ENCODE measurements at places on chromosomes 2 and 18. TPM values are rescaled to one million over a fixed set of nuclear protein-coding genes. Genes with fewer than 3 reads are reported as not detected.

DNA sequence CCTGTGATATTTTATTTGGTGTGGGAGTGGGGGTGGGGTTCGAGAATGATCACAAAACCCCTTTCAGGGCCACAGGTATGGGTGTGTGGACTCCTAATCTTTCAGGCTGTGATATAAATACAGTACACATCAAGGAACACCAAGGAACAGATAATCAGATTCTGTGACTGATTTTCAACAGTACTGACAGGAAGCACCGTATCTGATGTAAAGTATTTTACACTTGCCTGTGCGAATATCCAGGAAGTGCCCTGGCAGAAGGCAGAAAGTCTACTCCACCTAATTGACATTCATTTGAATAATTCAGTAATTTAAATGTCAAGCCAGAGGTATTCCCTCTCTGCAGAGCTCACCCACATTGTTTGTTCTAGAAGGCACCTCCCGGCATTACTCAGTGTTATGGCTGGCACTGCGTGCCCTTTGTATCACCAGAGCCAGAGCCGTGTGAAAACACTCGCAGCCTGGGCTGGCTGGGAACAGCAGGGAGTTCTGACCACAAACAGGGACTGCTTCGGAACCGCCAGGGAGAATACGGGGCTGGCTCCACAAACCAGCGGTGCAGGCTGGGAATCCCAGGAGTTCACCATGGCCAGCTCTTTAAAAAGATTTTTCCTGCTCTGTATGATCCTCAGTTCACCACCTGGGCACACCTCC is 91.8 kb downstream of the ACVR1 start:
- DNase-seq: peak; percentile 55

DNA sequence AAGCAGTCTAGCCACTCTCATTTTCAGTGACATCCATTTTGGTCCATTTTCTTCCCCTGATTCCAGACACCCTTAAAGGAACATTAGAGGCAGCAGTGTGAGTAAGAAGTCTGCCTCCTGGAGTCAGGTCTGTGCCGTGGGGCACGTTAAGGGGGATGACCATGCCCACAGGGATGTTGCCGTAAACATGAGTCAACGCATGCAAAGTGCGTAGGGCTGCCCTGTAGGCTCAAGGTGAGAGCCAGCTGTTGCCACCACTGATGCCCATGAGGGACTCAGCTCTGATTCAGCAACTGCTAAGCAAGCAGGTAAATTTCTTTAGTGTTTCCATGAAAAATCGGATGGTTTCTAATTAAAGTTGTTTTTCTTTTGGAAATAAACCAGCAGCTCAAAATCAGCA is 61.4 kb upstream of the TFCP2L1 start:
- no peak for DNase-seq

DNA sequence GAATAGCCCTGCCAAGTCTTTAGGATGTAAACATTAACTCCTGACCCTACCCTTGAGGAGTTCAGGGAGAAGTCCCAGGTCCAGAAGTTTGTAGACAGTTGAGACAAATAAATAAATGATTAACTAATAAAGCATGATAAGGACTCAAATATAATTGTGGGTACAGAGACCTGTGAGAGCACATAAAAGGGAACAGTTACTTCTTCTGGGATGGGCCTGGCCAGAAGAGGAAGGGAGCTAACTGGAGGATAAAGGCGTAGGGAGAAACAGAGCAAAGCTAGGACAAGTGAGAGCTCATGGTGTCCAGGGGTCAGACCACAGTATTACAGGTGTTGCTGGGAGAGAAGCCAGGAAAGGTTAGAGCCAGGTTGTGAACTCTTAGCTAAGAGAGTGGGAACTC is 3.0 kb downstream of the LCLAT1 start:
- no peak for DNase-seq

DNA sequence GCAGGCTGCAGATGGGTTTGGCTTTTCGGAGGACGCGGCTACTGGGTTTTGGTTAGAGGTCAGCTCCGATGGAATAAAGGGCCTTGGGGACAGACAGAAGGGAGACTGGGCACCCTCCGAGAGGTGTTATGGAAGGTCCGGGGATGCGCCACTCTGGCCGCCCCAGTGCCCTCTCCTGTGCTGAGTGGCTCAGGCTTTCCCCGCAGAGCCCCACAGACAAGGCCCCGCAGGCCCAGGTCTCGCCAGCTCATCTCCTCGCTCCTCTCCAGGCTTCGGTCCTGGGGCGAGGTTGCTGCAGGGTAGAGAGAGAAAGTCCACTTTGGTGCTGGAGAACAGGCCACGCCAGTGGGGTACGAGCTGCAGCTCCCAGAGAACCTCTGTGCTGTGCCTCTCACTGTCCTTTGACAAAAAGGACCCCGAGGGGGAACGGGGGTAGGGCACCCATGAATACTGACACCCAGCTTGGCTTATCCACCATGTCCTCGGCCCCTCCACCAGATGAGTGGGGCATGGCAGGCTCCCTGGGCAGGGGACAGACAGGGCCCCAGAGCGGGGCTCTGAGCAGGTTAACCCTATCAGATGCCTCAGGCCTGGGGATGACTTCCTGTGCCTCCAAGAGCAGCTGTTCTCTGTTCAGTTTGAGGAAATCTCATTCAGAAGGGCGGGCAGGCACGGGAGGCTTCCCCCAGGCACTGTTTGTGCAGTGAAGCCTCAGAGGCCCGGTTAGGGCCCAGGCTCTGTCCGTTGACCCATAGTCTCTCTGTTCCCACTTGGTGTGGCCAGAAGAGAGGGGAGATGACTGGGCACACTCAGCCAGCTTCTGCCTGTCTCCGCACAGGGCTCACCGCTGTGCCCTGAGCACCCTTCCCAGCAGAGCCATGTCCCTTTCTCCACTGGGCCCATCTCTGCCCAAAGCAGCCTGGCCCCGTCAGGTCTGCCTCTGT is 15.7 kb upstream of the CNNM3 start:
- no peak for DNase-seq

DNA sequence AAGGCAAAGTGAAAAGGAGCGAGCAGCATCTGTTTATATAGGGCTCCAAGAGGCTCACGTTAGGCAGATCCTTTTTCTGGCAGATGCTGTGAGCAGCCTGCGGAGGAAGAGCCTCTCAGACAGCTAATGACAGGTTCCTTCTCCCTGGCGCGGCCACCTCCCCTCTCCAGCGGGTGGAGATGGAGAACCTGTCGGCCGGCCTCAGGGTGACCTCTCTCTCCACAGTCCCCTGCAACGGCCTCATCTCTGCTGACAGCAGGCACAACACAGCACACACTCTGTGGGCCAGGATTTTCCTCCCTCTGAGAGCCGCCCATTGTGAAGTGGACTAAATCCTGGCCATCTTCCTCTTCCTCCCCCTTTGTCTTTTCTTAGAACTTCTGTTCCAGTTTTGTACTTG is 119.8 kb downstream of the PRKCE start:
- DNase-seq: no peak

DNA sequence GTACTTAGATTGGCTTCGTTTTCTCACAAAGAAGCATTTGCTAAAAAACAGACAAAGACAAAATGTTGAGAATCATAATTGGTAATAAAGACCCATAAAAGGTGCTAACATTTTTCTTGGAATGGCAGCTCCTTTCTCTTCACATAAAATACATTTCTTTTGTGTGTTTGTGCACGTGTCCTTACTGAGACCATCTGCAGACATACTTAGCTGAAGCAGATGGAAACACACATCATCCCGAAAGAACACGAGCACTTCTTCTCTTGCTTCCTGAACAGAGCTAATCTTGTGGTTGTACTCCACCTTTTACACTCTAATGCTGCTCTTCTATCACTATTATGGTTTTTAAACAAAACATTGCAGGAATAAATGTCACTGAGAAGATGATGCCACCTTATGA is 142.5 kb downstream of the SPHKAP start:
- no peak for DNase-seq

DNA sequence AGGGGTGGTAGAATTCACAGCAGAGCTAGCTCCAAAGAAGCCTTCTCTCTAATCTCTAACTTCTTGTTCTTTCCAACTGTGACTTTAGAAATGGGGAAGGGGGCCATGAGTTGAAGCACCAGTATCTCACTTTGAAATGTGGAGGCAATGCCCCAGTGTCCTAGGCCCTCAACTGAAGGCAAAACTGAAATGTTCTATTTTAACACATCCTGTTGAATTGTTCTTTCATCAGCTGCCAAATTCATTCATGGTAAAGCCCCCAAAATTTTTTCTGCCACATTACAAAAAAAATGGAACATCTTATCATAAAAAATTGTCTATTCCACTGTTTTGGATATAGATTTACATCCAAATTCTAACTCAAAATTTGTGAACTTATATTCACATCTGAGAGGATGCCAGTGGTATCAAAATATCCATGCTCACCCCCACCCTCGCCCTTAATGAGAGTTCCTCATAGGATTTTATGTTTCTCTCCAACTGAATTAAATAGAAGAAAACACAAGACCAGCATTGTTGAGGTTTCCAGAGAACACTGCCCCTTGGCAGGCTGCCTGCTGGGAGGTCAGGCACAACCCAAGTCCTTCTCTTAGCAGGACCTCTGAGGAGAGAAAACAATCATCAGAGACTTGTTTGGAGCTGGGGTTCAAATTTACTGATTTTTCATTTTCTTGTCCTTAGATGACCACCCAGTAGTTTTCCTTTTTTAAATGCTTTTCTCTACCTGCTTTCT is 147.4 kb upstream of the PGAP1 start:
- DNase-seq: peak; percentile 39

- DNase-seq: no peak
Observed at GRCh38 chr18:52437161-52437560, 97.2 kb downstream of the DCC start.

Gene ZAP70
- total RNA-seq: 2.0 TPM

Gene SERPINB5
- not detected for total RNA-seq

Gene SEPTIN2
- total RNA-seq: 451 TPM

Gene FAP
- total RNA-seq: 142 TPM

Gene NIF3L1
- 91.8 TPM for total RNA-seq

Data from RPMI7951 (cell line).